ENCODE measurements at places on chromosomes 12 and 14.

DNA sequence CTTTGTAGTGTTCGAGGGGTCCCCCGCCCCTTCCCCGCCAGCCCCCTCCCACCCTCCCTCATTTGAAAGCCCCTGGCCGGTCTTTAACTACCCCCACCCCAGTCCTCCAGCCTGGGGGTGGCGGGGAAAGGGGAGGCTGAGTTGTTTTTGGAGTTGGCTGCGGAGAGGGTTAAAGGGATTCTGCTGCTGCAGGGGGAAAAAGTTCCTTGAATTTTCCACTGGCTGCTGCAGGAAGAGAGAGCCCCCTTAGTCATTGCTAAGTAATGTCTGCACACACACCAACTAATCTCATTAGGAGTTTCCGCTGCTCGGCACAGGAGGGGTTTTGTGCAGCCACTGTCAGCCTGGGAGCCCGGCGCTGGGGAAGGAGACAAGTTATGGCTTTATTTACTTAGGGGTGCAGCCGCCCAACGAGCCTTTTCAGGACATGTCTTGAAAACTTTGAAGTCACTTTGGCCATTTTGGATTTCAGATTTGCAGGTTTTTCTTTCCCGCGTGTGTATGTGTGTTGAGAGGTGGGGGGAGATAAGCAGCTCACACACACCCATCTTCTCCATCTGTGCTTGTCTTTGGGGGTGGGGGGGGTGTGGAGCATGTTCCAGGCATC, 1.8 kb downstream of the ELK3 start:
- no peak for DNase-seq

DNA sequence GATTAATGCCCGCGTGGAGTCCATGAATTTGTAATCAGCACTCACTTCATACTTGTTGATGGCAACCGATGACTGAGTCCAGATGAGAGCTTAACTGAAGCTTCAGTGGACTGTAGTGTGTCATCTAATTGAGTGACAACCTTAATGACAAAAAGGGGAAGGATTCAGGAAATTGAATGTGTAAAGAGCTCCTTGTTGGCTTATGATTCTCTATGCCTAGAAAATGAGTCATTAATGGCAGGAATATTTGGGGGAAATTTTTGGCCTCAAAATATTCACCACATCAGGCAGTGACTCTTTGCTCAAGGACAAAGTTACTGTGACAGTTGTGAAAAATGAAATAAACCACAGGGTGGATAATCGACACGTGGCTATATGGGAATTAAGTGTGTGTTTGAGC, 55.3 kb upstream of the STON2 start:
- DNase-seq = no peak

GRCh38 chr14:67765192-67765834, 51.1 kb downstream of the ZFYVE26 start:
- no peak for DNase-seq

DNA sequence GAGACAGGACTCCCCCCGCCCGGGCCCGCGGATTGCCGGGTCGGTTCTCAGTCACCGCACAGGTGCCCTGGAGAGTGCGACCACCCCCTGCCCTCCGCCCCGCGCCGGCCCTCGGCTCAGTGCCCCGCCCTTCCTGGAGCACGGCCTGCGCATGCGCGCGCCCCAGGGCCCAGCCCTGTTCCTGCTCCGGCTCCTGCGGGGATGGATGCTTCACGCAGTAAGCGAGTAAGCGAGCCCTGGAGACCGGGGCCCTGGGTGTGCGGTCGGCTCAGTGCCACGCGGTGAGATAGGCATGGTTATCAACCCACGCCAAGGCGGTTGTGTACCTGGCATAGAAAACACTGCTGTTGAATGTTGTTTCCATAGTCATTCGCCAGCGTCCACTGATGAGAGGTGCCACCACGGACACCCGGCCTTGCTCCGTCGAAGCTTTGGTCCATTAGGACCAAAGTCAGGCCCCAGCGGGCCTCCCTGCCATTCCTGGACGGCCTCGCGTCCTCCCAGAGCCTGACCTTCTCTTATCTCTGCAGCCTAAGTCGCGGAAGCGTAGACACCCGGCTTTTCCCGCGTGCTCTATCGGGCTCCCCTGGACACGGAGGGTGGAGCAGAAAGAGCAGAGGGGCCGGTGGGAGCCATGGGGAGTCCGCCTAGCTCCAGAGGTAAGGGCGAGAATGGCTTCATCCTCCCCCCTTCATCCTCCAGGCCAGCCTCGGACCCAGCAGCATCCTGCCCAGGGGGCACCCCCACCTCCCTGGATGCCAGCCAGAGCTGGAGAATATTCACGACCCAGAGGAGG, 90.6 kb downstream of the PAPOLA start:
- no peak for DNase-seq

- DNase-seq = no peak
Measured at GRCh38 chr14:65303190-65303898, 109.2 kb upstream of the FUT8 start.

DNA sequence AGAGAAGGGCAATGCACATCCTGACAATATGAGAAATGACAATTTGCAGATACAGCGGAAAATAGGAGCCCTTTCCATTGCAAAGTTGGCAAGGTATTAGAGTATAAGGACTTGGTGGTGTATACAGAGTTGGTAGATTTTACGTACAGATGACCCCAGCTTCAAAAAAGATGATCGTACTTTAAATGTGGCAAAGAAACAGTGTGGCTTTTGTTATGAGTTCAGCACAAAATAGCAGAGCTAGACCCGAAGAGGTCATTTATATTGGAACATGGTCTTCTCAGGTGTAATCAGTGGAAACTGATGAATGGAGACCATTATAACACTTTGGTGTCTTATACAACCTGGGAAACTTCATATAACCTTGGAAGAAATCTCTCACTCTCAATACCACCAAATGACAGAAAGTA, 2.3 kb downstream of the CLEC2B start:
- DNase-seq = no peak

DNA sequence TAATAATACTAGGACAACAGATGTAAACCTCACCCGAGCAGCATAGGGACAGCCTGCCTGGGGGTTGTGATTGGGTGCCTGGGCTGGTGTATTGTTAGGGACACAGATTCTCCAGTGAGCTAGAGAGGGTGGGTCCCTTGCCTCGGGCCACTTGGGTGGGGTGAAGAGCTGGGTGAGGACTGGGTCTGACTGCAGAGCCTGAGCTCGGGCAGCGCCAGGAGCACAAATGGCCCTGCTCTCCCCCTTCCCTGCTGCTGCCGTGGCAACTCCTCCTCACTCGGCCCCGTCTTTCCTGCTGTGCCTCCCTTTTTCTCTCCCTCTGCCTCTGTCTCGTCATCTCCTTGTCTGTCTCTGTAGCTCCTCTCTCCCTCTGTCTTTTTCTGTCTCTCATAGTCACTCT, 115.4 kb downstream of the GLT1D1 start:
- DNase-seq = no peak

DNA sequence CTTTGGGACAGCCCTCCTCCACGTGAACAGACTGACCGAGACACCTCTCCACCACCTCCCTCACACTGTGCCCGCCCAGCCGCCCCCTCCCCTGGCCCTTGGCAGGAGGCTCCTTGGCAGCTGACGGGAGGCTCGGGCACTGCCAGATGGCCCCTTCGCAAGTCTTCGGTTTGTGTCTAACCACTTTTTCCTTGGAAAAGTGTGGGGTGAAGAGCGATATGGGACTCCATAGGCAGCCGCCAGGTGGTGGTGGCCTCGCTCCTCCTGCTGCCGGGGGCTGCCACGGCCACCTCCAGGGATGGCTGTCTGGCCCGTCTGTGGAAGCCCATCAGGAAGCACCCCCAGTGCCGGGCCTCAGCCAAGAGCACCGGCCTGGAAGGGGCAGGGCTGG, 58.7 kb downstream of the LRCOL1 start:
- no peak for DNase-seq

GRCh38 chr14:51283402-51284085, 43.5 kb downstream of the TMX1 start:
- DNase-seq = peak; percentile 74

- DNase-seq = no peak
Measured at GRCh38 chr14:68981139-68981538, 2.0 kb upstream of the ACTN1 start.

- no peak for DNase-seq
Measured at GRCh38 chr12:87302126-87302745, 727.0 kb downstream of the C12orf50 start.

DNA sequence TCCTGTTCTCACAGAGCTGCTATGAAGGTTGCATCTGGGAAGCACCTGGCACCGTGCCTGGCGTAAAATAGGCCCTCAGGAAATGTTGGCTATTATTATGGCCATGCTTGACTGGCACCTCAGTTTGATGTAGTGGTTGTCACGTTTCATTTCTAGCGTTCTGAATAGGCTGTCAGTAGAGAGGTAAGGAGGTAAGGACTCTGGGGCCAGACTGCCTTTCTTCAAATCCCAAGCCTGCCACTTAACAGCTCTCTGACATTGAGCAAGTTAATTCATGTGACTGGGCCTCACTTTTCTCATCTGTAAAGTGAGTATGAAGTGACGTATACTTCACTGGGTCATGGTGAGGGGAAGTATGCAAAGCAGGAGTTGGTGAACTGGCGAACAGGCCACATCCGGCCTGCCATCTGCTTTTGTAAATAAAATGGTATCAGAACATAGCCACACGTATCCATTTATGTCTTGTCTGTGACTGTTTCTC, 196.2 kb downstream of the CACNA1C start:
- no peak for DNase-seq

- peak; percentile 27 for DNase-seq
Measured at GRCh38 chr14:57533214-57533613, 39.6 kb upstream of the CCDC198 start.

- no peak for DNase-seq
Measured at GRCh38 chr12:101670007-101670671, 27.3 kb upstream of the CHPT1 start.

DNA sequence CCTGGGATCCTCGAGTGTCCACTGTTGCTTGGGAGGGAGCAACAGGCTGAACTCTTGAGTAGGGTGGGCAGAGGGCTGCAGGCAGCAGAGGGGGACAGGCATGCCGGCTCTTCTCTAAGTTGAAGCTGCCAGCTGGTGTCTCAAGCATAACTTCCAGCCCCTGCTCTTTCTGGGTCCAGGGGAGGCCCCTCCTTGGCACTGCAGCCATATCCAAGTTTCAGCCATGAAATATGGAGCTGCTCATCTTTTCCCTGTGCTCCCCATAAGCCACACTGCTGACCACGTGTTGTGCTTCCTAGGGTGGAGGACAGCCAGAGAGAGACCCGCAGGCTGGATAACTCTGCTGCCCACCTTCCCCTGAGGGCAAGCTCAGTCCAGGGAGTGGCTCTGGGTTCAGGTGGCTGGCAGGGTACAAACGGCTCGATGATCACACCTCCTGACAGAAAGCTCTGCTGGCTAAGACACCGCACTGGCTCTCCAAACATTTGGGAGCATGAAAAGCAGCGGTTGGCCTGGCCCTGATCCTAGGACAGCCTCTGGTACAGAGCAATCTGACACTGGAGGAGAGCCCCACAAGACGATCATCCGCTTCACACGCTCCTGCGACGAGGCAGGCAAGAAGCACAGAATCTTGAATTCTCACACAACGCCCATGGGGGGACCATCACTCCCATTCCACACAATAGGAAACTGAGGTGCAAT, 79.6 kb downstream of the PITPNM2 start:
- no peak for DNase-seq

DNA sequence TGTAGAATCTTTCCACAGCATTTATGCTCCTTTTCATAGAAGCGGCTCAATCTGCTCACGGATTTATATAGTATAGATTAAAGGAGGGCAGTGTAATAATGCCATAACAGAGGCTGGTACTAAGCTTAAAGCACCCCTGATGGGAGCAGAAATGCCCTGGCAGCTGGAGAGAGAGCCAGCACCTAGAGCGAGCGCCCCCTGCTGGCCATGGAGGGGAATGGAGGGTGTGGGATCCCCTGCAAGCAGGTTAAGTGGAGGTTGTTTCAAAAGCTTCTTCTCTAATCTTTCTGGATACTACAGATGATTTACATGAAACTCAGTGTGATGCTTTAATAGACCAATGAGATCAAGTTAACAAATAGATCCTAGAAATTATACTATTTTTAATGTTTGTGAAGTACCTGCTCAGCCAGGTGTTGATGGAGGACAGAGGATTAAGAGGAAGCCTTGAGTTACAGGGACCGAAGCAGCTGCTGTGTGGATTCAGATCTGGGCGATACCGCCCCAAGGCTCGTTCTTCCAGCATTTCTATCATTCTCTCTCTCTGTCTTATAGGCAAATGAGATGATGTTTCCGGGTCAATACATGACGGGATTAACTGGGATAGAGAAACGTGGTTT, 1519.3 kb upstream of the TMEM132C start:
- no peak for DNase-seq

DNA sequence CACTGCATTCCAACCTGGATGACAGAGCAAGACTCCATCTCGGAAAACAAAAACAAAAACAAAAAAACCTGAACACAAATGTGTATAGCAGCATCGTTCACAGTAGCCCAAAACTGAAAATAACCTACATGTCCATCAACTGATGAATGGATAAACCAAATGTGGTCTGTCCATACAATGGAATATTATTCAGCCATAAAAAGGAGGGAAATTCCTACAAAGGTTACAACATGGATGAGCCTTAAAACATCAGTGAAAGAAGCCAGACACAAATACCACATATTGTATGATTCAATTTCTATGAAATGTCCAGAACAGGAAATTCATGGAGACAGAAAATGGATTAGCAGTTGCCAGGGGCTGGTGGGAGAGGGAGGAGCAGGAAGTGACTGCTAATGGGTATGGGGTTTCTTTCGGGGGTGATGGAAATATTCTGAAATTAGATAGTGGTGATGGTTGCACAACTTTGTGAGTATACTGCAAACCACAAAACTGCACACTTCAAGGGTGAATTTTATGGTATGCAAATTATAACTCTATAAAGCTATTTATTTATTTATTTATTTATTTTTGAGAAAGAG, 4.0 kb downstream of the MYL2 start:
- DNase-seq = no peak

DNA sequence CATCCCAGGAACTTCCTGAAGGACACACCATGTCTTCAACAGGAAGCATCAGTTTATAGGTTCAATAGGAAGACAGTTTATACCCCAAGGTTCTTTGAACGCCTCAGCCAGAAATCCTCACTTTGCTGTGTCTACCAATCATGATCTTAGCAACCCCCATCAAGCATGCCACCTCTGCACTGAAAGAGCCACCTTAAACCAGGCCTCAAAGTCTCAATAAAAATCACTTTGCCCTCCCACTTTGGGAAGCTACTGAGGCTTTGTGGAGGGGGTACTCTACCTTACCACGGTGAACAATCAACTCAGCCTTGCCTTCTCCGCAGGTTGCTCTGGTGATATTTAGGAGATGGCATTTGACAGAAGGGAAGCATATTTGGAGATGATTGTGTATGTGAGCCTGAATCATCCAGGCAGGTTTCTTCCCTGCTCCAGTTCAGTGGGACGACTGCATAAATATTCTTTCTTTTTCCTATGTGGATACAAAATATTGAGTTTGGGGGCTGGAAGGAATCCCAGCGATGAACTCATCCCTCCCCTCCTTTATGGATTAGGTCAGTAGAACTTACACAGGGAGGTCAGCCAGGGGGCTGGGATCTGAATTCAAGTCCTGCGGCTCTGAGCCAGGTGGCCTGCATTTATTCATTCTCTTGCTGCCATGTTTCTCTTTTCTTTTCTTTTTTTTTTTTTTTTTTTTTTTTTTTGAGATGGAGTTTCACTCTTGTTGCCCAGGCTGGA, 42.8 kb upstream of the VASH1 start:
- DNase-seq = no peak
